EL (cell line): ENCODE measurements at places on chromosomes 12 and 14.

- no peak for DNase-seq
These were observed 1665.8 kb upstream of the FLRT2 start for GRCh38 chr14:83864106-83864505.

GRCh38 chr12:53578783-53579182, 47.4 kb downstream of the ATF7 start:
- DNase-seq, result no peak

DNA sequence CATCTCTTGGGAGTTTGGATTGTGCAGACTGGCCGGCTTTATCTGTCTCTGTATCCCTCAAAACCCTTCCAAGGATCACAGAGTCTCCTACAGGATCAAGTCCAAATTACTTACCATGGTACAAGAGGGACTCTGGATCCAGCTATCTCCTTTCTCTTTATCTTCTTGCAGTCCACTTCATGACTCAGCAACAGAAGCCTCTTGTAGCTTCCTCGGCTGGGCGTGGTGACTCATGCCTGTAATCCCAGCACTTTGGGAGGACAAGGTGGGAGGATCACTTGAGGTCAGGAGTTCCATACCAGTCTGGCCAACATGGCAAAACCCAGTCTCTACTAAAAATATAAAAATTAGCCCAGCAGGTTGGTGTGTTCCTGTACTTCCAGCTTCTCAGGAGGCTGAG, 189.7 kb downstream of the BCAT1 start:
- DNase-seq, result peak; percentile 65

DNA sequence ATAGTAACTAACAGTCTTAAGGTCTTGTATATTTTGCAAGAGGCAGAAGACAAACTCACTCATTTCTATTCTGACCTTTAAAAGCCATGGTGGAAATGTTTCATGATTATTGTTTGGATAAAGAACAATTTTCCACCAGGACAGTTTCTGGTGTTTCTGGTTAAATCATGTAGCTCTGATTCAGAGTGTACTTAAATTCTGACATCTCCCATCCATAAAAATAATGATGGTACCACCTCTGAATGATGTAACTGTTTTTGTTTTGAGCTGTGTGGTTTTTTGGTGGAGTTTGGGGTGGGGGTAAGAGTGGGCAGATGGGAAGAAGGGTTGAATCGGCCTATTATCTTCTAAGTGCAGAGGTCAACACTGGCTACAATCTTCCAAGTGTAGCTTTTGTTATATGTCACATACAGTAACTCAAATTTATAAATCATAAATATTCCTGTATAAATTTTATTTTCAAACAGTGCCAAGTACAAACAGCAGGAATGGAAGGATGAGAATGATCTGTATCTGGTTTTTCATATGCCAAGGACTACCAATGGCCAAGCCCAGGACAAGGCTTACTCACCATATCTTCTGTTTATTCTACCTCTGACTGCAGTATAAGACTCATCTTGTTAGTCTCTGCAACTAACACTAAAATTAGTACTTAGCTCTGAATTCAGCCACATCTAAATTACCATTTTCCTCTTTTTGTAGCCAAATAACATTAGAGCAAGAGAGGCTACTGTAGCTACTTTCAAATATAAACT, 108.7 kb downstream of the BCAT1 start:
- DNase-seq, result no peak

- DNase-seq, result no peak
These were observed 8.0 kb downstream of the MMP17 start for GRCh38 chr12:131836193-131836592.

GRCh38 chr14:92413379-92413778, 90.4 kb downstream of the SLC24A4 start:
- no peak for DNase-seq

- DNase-seq, result peak; percentile 44
These were observed 395 bp upstream of the BRI3BP start for GRCh38 chr12:124992874-124993625.

DNA sequence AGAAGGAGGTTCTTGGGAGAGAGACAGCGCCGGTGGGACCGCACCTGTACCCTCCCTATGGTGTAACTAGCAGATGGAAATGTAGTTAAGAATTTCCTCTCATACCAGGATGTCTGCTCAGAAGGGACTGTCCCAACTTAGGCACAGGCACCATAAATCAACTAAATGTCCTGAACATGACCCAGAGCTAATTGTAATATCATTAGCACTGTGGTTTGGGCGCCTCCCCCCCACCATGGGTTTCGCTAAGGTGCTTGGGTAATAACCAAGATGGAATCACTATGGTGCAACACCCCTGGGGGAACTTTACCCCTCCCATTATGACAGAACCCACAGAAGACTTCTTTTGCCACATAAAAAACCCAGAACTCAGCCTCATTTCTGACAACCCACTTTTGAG, 15.9 kb downstream of the ZNF641 start:
- DNase-seq, result no peak

DNA sequence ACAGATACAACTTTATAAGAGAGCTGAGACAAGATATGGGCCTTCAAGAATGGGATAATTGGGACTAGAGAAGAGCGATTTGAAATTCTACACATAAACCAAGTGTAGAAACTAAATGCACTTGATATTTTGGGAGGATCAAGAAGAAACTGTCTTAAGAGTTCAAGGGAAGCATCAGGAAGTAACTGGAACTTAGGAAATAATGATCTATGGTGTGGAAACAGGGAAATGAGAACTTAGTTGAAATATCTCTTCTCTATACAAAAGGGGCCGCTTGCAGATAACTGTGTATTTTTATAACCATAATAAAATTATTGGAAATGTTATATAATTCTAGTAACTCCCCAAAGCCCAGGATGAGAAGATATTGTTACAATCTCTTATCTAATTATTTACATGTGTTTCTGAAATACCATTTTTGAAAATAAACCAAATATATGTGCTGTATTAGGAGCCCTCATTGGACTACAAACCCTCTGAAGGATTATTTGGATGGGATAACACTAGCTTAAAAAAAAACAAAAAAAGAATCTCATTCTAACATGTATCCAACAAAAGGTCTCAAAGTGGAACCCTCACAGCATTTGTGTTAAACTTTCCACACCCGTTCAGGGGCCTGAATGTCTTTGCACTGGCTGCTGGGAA, 84.7 kb upstream of the FLRT2 start:
- no peak for DNase-seq

DNA sequence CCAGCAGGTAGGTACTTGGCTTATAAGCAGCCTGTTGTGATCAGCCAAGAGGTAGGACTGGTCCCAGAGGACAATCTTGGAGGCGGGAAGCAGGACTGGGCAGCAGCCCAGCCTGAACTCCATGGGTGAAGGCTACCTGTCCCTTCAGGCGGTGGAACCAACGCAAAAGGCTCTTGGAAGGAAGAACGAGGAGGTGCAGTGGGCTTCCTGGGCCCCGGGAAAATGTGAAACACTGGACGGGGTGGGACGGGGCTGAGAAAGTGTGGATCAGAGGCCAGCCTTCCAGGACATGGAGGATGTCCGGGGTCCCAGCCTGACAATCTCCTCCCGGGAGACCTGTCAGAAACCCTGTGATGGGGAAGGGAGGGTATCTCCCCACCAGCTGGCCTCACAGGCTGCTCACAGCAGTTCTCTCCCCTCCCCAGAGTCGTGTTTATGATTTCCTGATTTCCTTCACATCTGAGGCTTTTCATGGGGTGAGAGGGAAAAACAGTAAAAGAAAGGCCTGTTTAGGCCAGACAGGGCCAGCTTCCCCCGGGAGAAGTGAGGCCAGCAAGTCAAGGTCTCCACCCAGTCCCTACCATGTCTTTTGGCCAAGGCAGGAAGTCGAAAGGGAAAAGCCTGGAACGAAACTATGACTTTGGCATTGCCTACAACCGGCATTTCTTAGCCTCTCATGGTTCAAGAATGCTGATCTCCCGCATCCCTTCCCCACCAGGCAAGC, 11.3 kb downstream of the CMKLR1 start:
- no peak for DNase-seq

DNA sequence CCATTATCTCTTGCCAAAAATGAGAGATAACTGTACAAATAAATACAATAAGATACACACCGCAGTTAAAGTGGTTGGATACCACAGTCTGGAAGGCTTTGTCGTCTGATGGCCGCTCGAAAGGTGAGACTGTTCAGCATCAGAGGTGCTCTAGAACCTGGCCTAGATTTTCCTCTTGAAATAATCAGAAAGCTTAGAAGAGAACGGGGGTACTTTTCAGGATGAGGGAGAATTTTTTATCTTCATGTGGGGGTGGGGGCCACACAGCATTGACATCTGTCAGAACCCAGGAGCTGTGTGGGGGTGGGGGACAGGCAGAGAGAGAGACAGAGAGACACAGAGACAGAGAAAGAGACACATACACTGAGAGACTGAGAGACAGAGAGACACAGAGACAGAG, 90.5 kb downstream of the GALNT9 start:
- no peak for DNase-seq

GRCh38 chr12:94872971-94873733, 130.3 kb downstream of the NDUFA12 start:
- peak; percentile 17 for DNase-seq
